ENCODE measurements at places on chromosomes 6 and 20.

DNA sequence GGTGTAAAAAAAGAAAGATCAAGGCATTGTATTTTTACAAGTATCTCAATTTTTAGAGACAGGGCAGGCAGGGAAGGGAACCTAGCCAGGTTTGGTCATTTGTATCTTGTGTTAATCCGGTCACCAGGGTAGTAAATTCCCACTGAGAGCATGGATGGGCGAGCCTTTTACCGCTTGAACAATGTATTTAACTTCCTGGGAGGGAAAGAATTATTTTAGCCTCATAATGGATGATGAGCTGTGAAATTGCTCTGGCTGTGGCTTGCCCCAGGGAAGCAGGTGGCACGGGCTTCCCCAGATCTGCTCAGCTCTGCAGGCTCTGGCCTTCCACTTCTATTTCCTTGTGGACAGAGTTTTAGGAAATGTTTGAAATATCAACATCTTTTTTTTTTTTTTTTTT lies 72.9 kb downstream of the TOX2 start:
- peak; percentile 7 for DNase-seq

GRCh38 chr6:143196525-143197225 lies 136.0 kb downstream of the AIG1 start:
- DNase-seq, result no peak

GRCh38 chr6:168737014-168737413 lies 296.0 kb downstream of the SMOC2 start:
- DNase-seq, result no peak

- no peak for DNase-seq
These were observed 104.1 kb upstream of the BTN3A2 start for GRCh38 chr6:26260725-26261490.

GRCh38 chr6:5083307-5083583 lies 1.9 kb upstream of the PPP1R3G start:
- no peak for DNase-seq

GRCh38 chr6:33633462-33634158 lies 12.5 kb downstream of the ITPR3 start:
- no peak for DNase-seq

All from NCI-H1092 (cell line).